ENCODE measurements at places on chromosomes 3 and 15.

GRCh38 chr3:133576169-133576568, 2.7 kb downstream of the CDV3 start:
- no peak for DNase-seq

GRCh38 chr3:64916937-64917336, 229.1 kb upstream of the ADAMTS9 start:
- DNase-seq: no peak

DNA sequence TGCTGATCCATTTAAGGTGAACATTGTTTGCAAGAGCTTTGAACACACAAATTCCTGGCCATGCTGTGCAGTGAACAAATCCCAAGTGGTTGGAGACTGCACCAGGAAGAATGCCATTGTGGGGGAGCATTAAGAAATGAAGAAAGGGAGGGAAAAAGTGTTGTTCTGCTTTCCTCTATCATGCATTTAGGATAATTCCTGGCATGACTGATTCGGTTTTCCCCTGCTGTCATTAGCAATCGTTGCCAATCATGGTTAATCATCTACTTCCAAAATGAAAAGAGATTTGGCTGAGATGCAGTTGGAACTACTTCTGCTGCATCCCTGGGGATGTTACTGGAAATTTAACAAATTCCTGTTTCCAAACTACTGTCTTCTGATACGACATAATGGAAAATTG, 73.7 kb upstream of the ZPLD1 start:
- no peak for DNase-seq

DNA sequence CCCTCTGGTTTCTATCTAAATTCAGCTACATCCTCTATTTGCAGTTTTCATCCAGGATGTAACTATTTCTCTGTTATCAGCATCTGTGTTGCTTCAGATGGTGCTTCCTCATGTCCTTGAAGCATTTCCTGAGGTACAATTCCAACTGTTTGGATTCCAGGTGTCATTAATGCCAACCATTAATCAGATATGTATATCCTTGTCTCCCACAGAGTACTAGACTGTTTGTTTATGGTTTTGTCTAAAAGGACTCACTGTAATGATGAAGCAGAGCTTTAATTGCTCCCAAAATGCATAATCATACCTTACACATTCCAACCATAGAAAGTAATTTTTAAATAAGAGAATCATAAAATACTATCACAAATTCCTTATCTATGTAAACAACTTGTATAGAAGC, 288.5 kb upstream of the MME start:
- no peak for DNase-seq

DNA sequence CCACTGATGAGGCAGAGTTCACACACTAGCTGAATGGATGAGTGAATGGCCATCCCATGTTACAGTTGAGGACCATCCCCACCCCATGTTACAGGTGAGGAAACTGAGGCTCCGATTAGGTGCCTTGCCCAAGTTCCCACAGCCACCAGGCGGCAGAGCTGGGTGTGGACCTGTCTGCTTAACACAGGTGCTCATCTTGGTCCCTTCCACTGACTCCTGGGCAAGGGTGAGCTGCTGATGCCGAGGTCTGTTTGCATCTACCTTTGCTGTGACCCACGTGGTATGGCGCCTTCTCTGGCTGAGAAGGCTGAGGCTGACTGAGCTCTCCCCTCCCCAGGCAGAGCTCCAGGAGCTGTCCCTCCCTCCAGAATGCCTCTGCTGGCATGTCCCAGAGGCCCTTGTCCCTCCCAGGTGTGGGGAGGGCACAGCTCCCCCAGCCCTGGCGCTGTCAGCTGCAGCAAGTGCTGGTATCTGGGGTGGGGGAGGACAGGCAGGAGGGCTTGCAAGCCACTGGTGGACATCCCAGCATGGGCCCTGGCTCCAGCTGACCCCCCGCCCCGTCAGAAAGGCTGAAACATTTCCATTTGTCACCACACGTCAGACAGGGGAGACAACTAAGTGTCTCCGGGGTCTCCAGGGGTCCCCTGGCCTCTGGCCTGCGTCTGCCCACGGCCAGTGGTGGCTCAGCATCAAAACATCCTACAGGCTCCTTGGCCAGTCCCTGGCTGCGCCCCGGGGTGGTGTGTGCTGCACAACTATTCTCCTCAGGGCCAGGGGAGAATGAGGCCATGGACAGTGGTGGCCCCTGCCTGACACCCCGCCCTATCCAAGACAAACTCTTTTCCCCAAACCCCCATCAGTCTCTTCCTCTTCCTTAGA, 105.4 kb downstream of the ADCY5 start:
- DNase-seq: no peak

GRCh38 chr3:158094235-158095110, 11.7 kb downstream of the SHOX2 start:
- DNase-seq: no peak

DNA sequence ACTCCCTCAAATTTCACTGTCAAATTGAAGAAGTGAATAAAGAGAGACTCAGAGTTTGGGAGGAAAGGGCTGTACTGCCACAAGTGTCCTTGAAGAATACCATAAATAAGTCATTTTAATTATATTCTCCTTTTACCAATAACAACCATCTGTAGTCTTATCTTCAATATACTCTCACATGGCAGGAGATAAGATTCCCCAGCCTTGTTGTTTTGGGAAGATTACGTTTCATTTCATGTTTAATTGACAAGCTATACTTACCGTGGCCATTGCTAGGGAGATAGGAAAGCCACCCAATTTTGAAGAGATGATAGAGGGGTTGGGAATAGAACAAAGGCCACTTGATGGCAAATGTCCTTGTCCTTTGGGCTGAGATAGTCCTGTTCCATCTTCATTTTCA, 2.3 kb downstream of the MINDY4B start:
- no peak for DNase-seq

- no peak for DNase-seq
Measured at GRCh38 chr3:122937745-122938144, 89.8 kb downstream of the SEMA5B start.

All from neuronal stem cell (in vitro differentiated cells).